ENCODE measurements at places on chromosomes 5 and 9.

DNA sequence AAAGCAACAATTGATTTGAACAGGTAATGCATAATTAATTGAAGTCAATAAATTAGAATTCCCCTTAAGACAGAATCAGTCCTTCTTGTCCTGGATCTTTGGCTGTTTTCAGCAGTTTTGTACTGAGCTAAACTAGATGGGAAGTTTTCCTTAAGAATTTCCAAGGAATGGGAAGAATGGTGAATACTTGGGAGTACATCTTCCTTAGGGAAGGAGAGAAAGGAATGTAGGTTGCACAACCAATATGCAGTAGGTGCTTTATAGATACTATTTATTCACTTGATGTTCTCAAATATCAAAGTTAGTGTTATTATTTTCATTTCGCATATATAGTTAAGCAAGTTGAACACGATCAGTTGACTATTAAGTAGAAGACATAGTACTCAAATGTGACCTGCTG, 183.5 kb upstream of the MAP1B start:
- DNase-seq = no peak

DNA sequence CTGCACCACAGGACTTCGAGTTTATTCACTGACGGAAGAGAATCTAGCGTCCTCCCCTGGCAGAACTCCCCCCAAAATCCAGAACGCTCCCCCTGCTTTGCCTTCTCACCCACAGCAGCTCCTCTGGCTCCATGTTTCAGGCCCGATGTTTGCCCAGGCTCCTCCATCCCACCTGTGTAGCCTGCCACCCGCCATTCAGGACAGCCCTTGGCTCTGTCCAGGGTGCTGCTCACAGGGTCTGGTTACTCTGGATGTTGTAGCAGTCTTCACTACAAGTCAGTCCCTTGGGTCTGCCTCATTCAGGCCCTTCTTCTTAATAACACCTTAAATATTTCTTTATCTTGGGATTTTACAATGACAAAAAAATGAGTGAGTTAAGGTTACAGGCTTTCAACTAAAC, 41.3 kb upstream of the SV2C start:
- DNase-seq = no peak

- DNase-seq = no peak
Observed at GRCh38 chr9:31637861-31638260, 746.6 kb upstream of the ACO1 start.

- no peak for DNase-seq
Observed at GRCh38 chr5:68066277-68066955, 149.1 kb upstream of the PIK3R1 start.

GRCh38 chr9:127448112-127448805, 2.9 kb downstream of the RPL12 start:
- no peak for DNase-seq

DNA sequence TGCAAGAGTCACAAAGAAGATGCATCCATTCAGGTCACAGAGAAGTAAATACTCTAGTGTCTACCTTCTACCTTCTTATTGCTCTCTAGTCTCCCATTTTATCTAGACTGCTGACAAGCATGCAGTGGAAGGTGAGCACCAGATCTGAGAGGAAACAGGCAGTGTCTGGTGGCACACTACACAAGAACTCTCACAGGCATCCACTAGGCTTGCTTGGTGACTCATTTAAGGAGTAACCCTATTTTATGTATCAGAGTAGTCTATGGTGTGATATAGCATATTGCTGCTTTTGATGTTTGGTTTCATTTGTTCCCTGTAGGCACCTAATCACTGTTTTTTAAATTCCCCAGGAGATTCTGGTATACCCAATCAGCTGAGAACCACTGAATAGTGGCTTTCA, 1.6 kb upstream of the THBS4 start:
- no peak for DNase-seq

GRCh38 chr5:93281980-93282772, 298.8 kb downstream of the NR2F1-AS1 start:
- DNase-seq = no peak

GRCh38 chr5:41921874-41922273, 3.2 kb upstream of the FBXO4 start:
- no peak for DNase-seq

DNA sequence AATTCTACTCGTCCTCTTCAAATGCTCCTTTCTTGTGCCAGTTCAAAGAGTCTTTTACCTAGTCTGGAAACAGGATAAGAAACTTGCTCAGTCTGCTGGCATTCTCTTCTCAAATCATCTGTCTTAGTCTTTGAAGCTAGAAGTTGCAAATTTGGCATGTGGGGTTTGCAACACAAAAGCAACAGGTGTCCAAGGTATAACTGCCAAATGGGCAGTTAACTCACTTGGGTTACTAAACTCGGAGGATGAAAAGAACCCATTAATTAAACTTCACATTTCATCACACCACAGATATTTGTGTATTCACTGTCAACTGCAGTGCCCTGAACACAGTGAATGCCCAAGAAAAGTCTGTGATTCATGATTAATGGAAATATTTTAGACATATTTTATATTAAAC, 108.0 kb upstream of the TARS1 start:
- DNase-seq = no peak

DNA sequence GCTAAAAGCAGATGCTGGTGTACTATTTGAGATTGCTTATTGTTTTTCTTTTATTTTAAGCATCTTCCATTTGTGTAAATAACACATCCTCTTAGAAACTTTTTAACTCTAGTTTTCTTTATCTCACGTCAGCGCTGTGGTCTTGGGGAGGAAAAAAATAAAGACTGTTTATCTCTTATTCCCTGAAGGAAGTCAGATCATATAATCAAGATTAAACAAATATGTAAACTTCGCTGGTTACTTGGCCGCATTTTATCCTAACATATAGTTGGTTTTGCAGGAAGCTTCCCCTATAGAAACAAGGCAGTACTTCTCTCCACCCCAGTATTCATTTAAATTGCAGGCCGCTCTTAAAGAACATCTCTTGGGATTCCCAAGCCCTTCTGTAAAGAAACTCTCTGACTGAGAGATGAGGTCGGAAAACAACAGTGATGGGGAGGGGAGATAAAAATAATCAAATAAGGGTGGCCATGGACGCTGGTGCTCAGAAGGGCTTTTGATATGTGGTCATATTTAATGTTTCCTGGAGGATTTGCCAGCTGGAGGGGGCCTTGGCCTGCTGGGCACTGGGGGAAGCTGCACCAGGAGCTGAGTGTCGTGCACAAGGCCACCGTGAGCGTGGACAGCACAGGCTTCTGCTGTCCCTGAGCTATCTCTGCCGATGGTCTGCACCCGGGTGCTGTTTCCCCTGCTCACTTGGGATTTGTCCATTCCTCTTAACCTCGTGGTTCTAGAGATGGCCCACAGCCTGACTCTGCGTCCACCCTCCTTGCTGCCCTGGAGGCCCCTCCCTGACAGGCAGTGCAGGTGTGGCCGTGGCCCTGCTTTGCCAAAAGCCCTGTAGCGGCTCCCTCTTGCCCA, 23.8 kb downstream of the NEURL1B start:
- DNase-seq = no peak

GRCh38 chr9:130214776-130215340, 42.7 kb downstream of the NCS1 start:
- no peak for DNase-seq

Data from NCI-H1930 (cell line).